ENCODE measurements at places on chromosomes 2 and 18.

- no peak for DNase-seq
These were observed 70.5 kb upstream of the NT5C1B start for GRCh38 chr2:18659915-18660314.

GRCh38 chr2:49251766-49252165 lies 97.5 kb upstream of the FSHR start:
- DNase-seq, result no peak

DNA sequence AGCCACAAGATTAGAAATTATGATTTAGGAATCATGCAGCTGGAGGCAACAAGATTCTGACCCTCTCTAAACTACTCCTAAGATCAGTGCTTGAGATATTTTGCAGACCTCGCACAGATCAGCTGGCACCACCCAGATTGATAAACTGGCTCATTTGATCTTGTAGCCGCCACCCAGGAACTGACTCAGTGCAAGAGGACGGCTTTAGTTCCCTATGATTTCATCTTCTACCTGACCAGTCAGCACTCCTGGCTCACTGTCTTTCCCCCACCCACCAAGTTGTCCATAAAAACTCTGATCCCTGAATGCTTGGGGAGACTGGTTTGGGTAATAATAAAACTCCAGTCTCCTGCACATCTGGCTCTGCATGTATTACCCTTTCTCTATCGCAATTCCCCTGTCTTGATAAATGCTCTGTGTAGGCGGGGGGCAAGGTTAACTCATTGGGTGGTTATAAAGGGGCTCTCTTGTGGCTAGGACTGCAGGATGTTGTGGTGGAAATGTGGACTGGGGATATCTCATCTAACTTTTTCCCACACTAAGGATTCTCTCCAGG lies 96.1 kb downstream of the ARL6IP6 start:
- no peak for DNase-seq

GRCh38 chr18:50397023-50397422 lies 22.2 kb downstream of the SKA1 start:
- no peak for DNase-seq

DNA sequence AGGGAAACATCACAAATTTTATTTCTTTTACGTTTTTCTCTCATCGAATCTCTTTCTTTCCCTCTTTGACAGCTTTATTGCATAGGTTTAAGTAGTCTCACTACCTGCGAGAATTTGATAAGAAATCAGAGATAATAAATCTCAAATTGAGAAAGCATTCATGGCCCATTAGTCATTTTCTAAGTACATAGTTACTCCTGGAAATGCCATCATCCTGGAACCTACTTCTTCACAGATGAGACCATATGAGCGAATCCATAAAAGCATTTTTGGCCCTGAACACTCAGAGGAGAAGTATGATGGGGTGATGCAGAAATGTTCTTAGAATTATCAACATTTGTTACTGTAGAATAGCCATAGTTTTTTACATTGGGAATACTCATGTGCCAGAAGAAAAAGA lies 138.0 kb upstream of the ARHGAP28 start:
- DNase-seq, result no peak

All from activated CD4-positive, CD25-positive, alpha-beta regulatory T cell (primary cell).